A549 treated with Mapracorat at 1 μM for 4 hours (cell line): ENCODE measurements at places on chromosomes 5 and 9. TPM values are rescaled to one million over a fixed set of nuclear protein-coding genes. Genes with fewer than 3 reads are reported as not detected.

The SEC61B gene
- total RNA-seq: 294 to 332 TPM (median 318 TPM) in 5 replicates

The CKMT2 gene
- total RNA-seq: not detected in 5 replicates

The IL12B gene
- total RNA-seq: 0.06 to 0.14 TPM (median 0.08 TPM) in 3 of 5 replicates, not detected in the others

The SPATA31E1 gene
- total RNA-seq: not detected in 5 replicates

The KCNV2 gene
- total RNA-seq: not detected in 5 replicates

The ADAMTSL1 gene
- 0.07 to 0.13 TPM (median 0.09 TPM) in 3 of 5 replicates, not detected in the others for total RNA-seq

The NUTM2G gene
- total RNA-seq: not detected in 5 replicates

The CD274 gene
- total RNA-seq: 1.4 to 2.3 TPM (median 1.6 TPM) in 5 replicates

The OGN gene
- not detected in 5 replicates for total RNA-seq

The SLCO6A1 gene
- not detected in 5 replicates for total RNA-seq

The GOLGA2 gene
- total RNA-seq: 38.8 to 52.8 TPM (median 45.6 TPM) in 5 replicates
